ENCODE measurements at places on chromosomes 3 and 15.

DNA sequence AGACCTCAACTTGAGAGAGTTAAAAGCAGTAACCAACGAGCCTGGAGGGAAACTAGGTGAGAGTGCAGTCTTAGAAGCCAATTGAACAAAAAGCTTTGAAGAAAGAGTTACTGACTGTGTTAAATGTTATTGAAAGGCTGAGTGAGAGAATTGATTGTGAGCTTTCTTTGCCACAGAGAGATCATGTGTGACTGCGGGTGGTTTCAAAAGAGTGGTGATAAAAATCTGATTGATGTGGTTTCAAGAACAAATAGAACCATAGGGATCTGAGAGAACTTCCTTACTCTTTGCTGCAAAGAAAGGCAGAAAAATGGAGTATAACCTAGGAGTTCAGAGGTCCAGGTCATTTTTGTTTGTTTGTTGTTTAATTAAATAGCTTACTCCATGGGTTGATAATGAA is 759.9 kb upstream of the ALCAM start:
- no peak for DNase-seq

DNA sequence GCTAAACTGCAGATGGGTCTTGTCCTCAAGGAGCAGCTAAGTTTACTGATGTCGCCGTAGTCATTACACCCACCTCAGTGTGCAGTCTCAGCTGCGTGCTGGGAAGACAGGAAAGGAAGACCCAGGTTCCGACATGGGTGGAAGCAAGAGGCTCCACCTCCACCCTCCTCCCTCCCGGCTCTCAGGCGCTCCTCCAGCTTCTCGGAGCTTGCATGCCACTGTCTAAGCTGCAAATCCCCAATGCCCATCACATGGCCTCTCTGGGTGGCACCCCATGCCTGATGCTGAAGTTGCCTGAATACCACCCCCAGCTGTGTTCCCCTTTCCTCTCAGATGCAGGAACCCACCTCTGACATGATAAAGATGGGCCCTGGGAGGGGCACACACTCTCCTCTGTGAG is 58.5 kb downstream of the MGLL start:
- no peak for DNase-seq

GRCh38 chr3:178750639-178751300 is 214.5 kb downstream of the KCNMB2 start:
- no peak for DNase-seq

DNA sequence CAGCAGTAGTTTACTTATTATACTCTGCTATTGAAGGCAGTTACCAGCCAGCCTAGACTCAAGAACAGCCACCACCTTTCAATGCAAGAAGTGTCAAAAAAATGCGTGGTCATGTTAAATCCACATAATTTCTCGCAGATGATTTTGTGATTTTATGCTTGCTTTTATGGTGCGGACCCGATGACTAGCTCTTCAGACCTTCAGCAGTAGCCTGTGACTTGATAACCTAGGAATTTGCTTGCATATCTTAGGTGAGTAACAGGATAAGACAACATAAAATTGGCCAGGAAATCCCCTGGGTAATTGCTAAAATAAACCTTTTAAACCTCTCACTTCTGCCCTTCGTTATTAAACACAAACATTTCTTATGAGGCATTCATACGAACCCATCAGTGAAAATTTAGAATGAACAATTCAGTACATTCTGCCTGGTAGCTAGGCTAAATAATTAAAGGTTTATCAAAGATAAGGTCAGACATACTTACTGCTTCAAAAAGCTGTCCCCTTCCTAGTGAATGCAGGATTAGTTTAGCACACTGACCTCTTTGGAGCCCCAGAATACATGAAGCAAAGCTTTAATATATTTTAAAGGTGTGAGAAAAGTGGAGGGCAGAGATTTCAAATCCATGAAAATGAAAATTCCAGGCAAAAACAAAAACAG is 798.8 kb downstream of the OTOL1 start:
- no peak for DNase-seq

GRCh38 chr3:141065841-141066805 is 15.0 kb downstream of the SPSB4 start:
- DNase-seq: no peak

GRCh38 chr3:33088691-33089090 is 8.3 kb downstream of the GLB1 start:
- no peak for DNase-seq

GRCh38 chr3:100740207-100740606 is 30.9 kb downstream of the TFG start:
- no peak for DNase-seq

All from NCI-H1048 (cell line).